ENCODE measurements at places on chromosomes 1 and 21.

DNA sequence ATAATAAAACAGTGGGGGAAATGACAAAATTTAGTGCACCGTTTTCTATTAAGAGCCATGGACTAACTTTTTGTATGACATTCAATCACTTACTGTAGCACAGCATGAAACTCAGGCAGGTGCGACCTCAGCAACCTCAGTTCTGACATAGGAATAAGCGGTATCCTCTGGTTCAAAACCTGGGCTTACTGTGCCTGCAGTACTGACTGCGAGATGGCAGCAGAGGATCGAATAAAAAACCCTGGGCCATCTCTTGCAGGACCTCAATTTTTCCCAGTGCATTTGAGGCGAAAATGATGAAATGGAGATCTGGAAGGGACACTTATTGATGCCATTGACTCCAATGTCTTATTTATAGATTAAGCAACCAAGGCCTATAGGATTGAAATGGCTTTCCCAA, 214.7 kb downstream of the ADGRL2 start:
- DNase-seq: no peak

GRCh38 chr21:44702111-44702972, 5.4 kb downstream of the KRTAP10-12 start:
- DNase-seq: no peak

DNA sequence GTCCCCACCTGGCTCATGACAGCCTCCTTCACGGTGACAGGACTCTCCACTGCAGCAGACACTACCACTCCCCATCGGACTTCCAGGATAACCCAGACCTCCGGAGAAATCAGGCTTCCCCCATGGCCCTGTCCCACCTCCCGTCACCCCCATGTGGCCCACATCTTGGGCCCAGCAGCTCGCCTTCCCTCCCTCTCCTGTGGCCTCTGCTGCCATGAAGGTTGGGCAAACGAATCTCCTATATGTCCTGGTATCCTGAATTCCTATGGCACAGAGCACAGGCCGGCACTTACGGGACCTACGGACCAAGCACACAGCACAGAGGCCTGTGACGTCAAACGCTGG, 82.0 kb downstream of the NPHP4 start:
- DNase-seq: no peak

DNA sequence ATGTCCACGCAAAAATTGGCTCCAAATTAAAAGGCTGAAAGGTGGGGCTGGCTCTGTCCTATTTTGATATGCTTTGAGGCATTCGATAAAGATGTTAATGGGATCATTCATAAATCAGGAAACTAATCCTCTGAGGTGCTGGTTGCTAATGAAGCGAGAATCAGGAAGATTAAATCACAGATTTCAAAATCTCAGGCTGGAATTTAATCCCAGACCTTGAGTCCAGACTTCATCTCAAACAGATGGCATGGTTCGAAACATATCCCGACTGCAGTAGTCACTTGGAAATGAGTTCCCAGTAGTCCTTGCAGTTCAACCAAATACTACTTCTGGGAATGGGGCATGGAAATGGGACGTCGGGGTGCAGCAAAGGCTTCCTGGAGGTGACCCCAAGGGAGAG, 4.5 kb upstream of the KLF17 start:
- DNase-seq: no peak

DNA sequence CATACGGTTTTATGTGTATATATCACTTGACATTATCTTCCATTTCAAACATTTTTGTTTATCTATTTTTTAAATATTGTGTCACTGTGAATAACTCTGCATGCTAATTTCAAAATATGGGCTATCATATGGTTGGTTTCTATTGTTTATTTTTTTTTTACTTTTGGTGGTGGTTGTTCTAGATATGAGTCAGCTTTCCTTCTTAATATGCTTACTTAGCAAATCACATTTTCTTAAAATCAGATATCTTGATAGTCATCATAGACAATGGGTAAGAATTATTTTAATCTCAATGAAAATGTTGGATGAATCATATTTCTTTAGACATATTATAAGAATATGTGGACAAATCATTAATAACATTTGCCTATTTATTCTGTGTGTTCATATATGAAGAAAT, 881.5 kb downstream of the BRINP3 start:
- DNase-seq: no peak

- no peak for DNase-seq
Measured at GRCh38 chr1:183850852-183851251, 45.9 kb downstream of the RGL1 start.

DNA sequence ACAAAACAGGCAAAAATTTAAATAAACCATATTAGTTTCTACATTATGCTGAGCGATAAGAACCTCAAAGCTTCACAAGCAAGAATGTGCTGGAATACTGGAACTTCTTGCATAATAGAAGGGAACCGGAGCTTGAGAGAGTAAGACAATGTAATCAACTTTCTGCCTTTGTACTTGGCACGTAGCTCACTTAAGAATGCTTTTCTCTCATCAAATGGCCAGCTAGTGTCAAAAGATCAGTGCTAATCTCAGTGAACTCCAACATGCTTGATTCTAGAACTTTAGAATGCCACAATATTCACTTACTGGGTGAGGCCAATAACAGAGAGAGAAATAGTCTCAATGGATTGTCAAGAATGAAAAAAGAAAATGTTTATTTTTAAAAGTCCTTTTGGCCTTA, 486.1 kb upstream of the LRRC7 start:
- DNase-seq: no peak

GRCh38 chr1:154809436-154810413, 60.4 kb downstream of the KCNN3 start:
- DNase-seq: peak; percentile 23

DNA sequence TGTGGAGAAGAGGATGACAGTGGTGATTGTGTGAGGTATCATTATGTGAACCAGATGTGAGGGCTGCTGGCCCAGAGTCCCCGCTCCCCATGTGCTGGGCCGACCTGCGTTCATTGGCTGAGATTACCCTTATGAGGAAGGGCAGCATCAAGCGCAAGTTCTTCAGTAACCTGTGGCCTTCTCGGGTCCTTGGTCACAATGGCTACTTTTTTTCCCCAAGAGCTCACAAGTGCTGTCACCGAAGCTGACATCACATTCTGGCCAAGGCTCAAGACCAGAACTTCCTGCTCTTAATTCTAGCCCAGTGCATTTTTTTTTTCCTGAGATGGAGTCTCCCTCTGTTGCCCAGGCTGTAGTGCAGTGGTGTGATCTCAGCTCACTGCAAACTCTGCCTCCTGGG, 262.9 kb downstream of the RHOU start:
- DNase-seq: no peak

- DNase-seq: no peak
Measured at GRCh38 chr1:46134660-46135331, 2.4 kb upstream of the PIK3R3 start.

- DNase-seq: no peak
Measured at GRCh38 chr21:26800970-26801431, 44.2 kb downstream of the ADAMTS1 start.

DNA sequence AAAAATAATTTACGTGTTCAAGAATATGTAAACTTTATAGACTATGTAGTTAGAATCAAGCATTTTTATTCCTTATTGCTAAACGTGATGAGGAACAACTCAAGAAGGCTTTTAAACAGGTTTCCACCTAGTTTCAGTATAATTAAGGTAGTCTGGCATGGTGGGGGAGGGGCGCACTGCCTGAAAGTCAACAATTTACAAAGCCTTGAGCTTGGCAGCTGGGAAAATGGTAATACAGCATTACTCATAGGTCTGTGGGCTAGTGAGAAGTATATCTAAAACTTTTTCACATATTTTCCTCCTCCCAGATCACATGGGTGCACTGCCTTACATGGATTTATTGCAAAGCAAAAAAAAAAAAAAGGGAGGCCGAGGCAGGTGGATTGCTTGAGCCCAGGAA, 75.2 kb downstream of the EVI5 start:
- peak; percentile 61 for DNase-seq

GRCh38 chr1:231214918-231215680, 25.9 kb upstream of the GNPAT start:
- DNase-seq: no peak

DNA sequence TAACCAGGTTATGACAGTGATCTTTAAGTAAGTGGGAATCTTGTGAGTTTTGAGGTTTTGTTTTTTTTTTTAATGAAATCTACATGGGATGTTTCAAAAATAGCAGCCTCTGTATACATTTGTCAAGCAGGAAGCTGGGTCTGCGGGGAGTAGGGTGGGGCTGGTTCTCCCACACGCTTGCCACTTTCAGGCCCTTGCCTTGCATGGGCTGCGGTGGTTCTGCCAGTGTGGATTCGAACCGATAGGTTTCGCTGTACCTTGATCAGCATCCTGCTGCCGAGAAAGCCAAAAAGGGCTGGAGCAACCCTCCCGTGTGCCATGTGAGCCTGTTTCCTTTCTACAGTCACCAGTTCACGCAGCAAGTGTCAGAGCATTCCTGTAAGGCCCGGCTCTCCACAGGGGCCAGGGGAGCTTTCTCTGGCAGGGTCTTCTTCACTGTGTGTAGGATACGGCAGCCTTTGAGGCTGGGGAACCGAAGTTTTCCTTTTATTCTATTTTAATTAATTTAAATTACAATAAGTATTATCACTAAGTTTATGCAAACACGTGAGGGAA, 79.2 kb upstream of the SAMD11 start:
- no peak for DNase-seq

DNA sequence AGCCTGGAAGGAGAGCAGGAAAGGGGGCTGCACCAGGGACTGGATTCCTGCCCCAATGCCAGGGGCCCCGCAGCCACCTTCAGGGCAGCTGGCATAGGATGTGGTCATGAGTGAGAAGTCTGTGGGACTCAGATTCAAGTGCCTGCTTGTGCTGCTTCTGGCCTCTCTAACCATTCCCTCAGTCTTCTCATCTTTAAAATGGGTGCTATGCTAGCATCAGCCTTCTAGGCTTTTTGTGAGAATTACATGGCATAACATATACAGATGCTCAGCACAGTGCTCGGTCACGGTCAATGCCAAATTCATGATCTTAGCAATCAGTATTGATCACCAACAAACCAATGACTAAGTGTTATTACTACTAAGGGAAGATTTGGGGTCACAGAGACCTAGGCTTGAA, 23.5 kb downstream of the TRIM62 start:
- no peak for DNase-seq

DNA sequence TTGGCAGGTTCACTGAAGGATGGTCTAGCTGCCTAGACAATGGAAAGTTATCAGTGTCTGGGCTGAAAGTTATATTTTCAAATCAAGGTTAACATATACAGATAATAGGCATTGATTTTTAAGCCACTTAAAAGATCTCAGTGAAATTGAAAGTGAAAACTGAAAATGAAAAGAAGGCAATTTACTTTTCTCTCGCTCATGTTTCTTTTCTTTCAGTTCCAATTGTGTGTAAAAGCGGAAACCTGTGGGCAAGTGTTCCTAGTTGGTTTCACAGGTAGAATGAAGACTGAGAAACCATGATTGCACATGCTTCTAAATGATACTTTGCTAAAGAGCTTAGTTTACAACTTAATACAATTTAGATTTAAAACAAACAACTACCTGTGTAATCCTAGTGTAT, 383.7 kb downstream of the ZP4 start:
- no peak for DNase-seq

DNA sequence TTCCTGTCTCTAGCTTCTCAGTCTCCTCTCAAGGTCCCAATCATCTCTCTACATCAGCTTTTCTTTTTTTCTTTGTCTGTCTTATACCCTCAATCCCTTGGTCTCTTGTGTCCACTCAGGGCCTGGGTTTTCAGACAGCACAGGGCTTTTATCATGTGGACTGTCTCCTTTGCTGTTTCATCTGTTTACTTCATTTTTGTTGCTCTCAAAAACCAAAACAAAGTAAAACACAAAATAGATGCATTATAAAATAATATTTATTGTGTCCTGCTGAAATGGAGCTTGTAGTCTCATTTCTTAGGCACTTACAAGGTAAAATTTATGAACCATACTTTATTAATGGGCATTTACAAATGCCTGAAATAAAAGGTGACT, 17.8 kb upstream of the SLAMF6 start:
- DNase-seq: no peak

- no peak for DNase-seq
Measured at GRCh38 chr1:1189111-1189510, 15.4 kb downstream of the TTLL10 start.

- DNase-seq: no peak
Measured at GRCh38 chr1:240169188-240169587, 77.5 kb downstream of the FMN2 start.

- no peak for DNase-seq
Measured at GRCh38 chr1:234531151-234531635, 52.2 kb upstream of the TARBP1 start.

- no peak for DNase-seq
Measured at GRCh38 chr1:157961805-157962762, 31.4 kb upstream of the KIRREL1 start.

DNA sequence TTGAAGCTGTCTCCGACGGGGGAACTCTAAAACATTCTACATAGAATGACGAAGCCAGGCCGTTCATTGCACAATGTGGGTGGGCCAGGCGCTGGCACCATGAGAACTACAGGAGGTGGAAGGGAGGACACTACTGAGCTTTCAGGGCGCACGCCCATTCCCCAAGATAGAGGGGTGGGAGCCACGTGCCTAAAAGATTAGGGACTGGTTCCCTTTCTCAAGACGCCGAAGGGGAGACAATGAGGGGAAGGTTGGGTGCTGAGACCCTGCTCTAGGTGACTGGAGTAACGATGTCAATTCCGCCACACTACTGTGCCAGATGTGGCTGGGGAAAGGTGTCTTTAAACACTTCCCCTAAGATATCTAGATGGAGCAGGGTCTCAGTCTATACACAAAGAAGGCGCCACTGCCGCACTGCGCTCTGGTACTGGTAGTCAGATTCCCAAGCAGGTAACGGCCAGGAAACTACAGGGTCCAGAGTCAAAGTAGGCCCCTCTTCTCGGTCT, 782 bp downstream of the CSDE1 start:
- no peak for DNase-seq

DNA sequence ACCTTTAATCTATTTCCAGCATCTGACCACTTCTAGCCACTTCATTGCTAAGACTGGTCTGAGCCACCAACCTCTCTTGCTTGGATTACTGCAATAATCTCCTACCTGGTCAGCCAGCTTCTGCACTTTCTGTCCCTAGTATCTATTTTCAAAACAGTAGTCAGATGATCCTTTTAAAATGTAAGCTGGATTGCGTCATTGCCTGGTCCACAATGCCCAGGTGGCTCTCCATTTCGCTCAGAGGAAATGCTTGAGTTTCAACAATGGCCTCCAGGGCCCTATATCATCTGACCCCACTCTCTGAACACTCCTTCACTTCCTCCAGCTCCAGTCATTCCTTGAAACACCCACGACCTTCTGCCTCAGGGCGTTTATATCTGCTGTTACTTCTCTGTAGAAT, 2.3 kb downstream of the FYB2 start:
- DNase-seq: no peak

DNA sequence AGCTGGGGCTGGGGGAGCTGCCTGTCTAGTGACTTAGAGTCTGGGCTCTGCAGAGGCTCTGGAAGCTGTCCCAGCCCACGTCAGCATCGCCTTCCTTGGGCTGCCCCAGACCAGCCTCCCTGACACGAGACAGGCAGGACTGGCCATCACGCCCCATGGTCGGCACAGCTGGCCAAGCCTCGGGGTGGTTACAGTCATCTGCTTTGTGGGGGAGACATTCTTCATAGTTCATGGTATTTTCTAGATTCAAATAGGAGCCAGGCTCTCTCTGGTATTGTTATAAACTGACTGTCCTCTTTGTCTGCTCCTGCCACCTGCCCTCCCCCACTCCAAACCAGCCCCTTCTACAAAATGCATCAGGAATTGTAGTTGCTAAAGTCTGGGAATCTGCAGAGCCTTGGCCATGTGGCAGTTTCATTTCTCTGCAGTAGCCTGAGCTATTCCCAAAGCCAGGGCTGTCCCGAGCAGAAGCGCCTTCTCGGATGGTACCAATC, 29.4 kb downstream of the OLFML2B start:
- no peak for DNase-seq

Data from kidney epithelial cell (primary cell).